ENCODE measurements at places on chromosomes 3 and 15. TPM values are rescaled to one million over a fixed set of nuclear protein-coding genes. Genes with fewer than 3 reads are reported as not detected.

The ACVR2B gene
- total RNA-seq, result 1.9 TPM

DNA sequence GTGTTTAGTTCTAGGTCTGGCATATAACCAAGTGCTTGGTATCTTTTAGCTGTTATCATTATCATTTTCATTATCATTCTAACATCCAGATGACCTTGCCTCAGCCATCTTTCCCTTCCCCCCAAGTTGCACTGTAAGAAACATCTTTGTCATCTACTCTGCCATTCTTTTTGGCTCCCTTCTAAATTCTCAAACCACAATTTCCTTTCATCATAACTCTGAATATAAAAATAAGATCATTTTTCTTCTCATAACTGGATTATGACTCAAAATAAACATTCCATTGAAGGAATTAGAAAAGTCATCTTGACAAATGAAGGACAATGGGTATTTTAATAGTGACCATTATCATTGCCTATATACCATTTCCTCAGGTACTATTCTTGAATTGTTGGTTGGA lies 786.2 kb downstream of the AGBL1 start:
- no peak for DNase-seq

GRCh38 chr3:151880416-151880690 lies 6.9 kb downstream of the SUCNR1 start:
- no peak for DNase-seq

The AHSG gene
- 0.32 TPM for total RNA-seq

DNA sequence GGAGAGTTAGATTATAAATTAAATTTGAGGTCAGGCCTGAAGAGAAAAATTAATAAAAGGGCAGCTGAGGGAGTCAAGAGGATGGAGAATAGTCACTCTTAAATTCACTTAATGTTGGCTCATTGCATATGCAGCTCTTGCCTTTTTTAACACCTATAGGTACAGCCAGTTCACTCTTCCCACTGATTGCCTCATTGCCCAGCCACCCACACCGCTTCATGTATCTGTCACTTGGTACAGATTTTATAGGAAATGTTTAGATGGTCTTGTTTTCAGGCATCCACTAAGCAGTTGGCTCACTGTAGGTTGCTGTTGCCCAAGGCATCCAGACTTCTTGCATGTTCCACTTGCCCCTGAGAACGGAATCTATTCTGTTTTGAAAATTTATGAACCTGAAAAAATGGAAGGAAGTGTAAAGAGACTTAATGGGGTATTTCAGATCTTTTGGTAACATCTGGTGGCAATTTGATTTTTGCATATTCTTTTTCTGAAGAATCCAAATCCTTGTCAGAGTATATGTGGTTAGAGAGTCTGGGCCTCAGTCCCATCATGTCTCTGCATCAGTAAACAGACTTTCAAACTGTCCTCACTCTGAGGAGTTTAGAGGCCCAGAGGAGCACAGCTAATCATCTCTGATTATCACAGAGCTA lies 151.9 kb downstream of the RBPMS2 start:
- no peak for DNase-seq

- DNase-seq, result no peak
Observed at GRCh38 chr15:64048781-64049460, 2.6 kb upstream of the DAPK2 start.

All from HT1080 (cell line).